Large intestine (tissue), 12 donors: ENCODE measurements at places on chromosomes 2 and 18. TPM values are rescaled to one million over a fixed set of nuclear protein-coding genes. Genes with fewer than 3 reads are reported as not detected.

Gene UGT1A4
- 0.04 TPM for polyA plus RNA-seq

Gene KIF3C
- polyA plus RNA-seq: 9.7 TPM

Gene POMC
- 4.0 TPM for polyA plus RNA-seq

Gene DLGAP1
- 0.69 TPM for polyA plus RNA-seq

Gene MTA3
- 34.0 TPM for polyA plus RNA-seq

Gene TUBA3E
- 0.09 TPM for polyA plus RNA-seq

Gene HOXD12
- not detected for polyA plus RNA-seq

Gene ANKRD23
- 4.2 TPM for polyA plus RNA-seq

Gene NGEF
- 22.9 TPM for polyA plus RNA-seq

Gene TSPYL6
- polyA plus RNA-seq: 0.06 TPM

Gene DSG1
- 0.19 TPM for polyA plus RNA-seq

Gene ACKR3
- polyA plus RNA-seq: 92.9 TPM

Gene SCTR
- 62.9 TPM for polyA plus RNA-seq

Gene TXNDC2
- 0.03 TPM for polyA plus RNA-seq

Gene EPC2
- polyA plus RNA-seq: 27.9 TPM

Gene ST6GAL2
- polyA plus RNA-seq: 5.2 TPM
